ENCODE measurements at places on chromosomes 2 and 18.

- no peak for DNase-seq
Observed at GRCh38 chr2:55155764-55156281, 76.3 kb downstream of the CLHC1 start.

- no peak for DNase-seq
Observed at GRCh38 chr2:138430181-138430580, 71.4 kb upstream of the SPOPL start.

DNA sequence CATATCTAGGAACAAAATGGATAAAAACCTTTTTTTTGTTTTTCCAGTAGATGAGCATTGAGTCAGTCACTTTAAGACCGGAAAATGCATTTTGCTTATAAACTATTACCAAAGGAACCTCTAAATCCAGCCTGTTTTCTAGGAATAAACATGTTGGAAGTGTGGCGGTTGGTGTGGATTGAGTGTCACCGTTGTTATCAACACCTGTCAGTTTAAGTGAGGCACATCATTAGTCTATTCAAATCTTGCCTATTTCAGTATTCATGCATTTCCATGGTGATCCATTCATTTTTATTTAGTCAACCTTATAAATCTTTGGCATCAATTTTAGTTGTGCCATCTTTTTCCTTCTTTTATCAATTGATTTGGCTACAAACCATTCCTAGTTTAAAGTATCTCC, 3.3 kb downstream of the KLHL29 start:
- DNase-seq, result no peak

GRCh38 chr2:46336283-46336959, 39.2 kb downstream of the EPAS1 start:
- no peak for DNase-seq

DNA sequence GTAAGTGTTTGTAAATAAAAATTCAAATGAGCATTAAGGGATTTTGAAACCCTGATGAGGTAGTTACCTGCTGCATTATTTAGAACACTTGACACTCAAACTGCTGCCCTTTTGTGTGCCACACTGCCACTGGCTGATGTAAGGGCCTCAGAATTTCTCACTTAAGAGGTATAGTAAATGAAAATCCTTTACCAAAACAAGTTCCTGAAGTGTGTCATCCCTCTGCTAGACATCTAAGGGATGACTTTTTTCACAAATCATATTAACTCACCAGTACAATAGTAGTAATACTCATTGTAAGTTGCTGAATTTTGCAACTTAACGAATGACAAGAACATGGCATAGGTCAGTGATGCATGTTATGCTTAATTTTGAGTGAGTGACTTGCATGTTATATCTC, 274.9 kb upstream of the UBE2E3 start:
- DNase-seq, result no peak

- DNase-seq, result no peak
Observed at GRCh38 chr2:23355001-23355400, 30.0 kb upstream of the KLHL29 start.

DNA sequence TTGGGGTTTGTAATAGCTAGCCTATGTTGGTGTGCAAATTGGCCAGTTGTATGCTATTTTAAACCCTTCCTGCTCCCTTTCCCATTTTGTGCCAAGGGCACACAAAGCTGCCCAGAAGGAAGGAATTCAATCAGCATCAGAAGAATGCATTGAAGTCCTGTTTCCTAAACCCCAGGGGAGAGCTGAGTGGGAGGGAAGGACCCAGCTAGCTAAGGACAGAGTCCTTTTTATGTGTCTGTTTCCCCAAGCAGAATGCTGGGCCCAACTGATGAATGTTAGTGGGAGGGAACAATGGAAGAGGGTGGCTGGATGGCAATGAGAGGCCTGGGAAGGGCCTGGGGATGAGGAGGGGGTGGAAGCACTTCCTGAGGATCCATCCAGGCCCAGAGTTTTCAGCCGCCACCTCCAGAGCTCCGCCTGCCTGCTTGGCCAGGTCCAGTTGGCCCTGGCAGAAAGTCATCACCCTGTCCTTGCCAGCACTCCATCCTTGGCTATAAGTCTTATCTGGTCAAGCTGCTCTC, 32.7 kb downstream of the MEX3C start:
- DNase-seq, result no peak

DNA sequence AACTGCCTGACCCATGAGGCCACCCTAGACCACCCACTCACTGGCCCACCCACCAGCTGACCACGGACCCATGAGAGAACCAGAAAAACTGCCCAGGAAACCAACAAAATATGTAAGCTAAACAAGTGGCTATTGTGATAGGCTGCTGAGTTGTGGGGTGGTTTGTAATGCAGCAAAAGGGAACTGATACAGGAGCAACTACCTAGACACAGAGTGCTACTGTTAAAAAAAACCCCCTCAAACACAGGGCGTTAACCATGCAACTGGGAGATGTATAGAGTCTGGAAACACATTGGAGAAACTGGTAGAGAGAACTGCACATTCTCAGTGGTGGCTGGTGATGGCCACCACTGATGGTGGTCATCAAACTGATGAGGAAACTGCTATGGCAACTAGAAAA, 206.3 kb upstream of the GYPC start:
- DNase-seq, result no peak

GRCh38 chr2:159124931-159125467, 156.6 kb downstream of the TANC1 start:
- no peak for DNase-seq

- DNase-seq, result no peak
Observed at GRCh38 chr2:85695691-85696668, 1.8 kb downstream of the GNLY start.

DNA sequence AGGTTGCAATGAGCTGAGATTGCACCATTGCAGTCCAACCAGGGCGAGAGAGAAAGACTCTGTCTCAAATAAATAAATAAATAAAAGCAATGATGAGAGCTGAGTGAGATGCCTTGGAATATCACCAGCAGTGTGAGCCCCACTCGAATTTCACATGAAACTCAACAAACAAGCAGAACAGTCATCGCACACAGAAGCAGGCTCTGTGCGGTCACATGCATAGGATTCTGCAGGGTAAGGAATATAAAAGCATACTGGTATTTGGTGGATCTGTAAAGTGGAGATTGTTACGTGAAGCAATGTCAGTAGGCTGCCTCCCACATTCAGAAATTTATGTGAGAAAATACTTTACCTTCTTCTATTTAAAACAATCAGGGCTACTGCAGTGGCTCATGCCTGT, 18.0 kb upstream of the AP1S3 start:
- DNase-seq, result no peak

GRCh38 chr2:122390406-122390805, 635.0 kb downstream of the TSN start:
- DNase-seq, result no peak

DNA sequence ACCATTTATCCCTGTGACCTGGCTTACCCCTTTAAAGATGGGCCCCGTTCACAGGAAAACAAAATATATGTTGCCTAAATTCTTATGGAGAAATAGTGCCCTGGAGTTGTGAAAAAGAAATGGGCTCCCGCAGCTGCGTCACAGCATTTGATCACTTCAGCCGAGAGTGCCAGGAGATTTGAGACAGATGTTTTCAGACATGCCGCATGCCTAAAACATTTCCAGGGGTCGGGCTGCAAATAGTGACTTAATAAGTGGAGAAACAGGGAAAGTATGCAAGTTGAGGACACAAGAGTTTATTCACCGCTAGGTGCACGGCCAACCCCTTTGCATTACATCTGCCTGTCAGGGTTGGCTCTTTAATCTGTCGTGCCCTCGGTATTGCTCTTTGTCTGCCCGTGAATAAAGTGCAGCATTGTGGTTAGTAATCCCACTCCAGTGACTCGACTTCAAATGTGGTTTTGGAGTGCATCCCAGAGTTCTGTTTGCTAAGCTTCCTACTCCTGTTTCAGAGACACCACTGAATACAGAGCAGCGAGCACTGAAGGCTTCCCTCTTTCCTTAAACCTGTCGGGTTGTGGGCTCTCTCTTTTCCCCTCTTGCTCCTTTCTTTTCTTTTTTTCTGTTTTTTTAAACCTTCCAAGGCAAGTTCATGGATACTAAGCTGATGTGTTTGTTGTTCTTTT, 187.5 kb downstream of the LTBP1 start:
- no peak for DNase-seq

DNA sequence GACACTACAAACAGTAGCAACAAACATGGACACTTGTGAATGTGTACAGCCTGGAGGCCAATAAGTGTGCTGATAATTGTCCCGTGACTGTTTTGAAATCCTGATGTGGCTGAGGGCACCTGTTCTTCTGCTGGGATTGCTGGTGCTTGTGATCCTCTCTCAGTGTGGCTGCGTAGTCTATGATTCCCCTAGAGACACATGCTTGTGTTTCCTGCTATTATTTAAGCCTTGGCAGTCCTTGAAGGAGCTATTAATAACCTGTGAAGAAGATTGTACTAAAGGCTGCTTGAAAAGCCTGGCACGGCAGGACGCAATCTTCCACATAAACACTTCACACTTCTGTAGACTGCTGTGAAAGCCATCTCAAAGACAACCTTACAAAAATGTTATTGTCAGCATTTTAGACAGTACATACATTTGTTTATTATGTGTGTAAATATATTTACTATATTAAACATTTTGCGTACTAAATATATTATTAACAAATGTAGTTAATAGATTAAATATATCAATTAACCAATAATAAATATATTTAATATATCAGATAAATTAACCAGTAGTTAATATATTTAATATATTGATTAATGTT, 71.4 kb downstream of the GALR1 start:
- no peak for DNase-seq

- DNase-seq, result no peak
Observed at GRCh38 chr2:18903750-18904149, 314.4 kb upstream of the NT5C1B start.

DNA sequence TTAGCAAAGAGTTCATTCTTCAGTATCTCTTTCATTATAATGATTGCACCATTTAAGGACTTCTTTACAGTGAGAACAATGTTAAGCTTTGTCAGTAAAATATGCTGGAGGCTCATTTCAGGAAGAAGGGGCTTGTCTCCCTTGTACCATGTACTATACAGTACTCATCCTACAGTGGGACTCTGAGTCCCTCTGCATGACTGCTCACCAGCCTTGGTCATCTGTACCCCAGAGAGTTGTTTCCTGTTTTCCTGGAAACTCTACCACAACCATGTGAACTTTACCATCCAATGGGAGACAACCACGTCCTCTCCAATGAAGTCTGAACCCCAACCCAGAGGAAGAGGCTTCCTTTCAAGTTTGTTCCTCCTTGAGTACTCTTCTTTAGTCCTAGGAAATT, 1171.1 kb upstream of the CRIM1 start:
- DNase-seq, result no peak

DNA sequence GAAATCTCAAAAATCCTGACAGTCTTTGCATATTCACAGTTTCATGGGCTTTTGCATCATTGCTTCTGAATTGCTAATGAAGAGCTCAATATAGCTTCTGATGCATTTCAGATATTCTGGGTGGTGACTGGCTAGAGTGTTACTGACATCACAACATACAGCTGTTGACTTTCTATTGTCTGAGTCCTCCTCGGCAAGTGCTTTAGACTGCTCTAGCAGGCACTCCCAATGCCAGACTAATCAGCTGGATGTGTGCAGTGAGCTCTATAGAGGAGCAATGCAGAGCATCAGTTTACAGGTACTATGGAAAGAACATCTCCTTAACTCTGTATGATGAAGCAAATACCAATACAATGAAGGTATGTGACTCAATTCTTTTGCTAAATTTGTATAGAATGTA, 54.9 kb downstream of the R3HDM1 start:
- no peak for DNase-seq

GRCh38 chr18:76955524-76956170, 133.3 kb downstream of the ZNF236 start:
- no peak for DNase-seq

- DNase-seq, result no peak
Observed at GRCh38 chr2:224570328-224570993, 14.7 kb downstream of the CUL3 start.

- no peak for DNase-seq
Observed at GRCh38 chr18:57921708-57922107, 118.6 kb upstream of the ATP8B1 start.

GRCh38 chr2:168039881-168040280, 207.5 kb downstream of the STK39 start:
- DNase-seq, result no peak

DNA sequence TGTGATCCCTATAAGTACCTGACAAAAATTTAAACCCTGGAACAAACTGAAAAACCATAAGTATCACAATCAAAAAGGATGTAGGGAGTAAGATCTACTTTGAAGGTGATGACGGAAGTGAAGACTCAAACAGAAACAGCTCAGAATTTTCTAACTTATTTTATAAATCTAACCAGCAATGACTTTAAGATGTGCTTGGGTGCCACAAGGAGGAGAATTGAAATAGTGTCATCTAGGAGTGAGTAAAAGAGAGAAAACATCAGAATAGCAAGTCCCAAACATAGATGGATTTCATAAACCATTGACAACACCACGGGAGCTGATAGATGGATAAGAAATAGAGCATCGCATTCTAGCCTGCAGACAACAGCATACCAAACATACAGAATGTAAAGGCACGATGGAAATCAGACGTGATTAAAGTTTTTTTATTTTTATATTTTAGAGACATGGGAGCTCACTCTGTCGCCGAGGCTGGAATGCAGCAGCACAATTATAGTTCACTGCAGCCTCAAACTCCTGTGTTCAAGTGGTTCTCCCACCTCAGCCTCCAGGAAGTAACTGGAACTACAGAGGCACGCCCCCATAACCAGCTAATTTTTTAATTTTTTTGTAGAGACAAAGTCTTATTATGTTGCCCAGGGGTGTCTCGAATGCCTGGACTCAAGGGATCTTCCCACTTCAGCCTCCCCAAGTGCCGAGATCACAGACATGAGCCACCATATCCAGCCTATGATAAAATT, 36.9 kb downstream of the MAP3K19 start:
- no peak for DNase-seq

DNA sequence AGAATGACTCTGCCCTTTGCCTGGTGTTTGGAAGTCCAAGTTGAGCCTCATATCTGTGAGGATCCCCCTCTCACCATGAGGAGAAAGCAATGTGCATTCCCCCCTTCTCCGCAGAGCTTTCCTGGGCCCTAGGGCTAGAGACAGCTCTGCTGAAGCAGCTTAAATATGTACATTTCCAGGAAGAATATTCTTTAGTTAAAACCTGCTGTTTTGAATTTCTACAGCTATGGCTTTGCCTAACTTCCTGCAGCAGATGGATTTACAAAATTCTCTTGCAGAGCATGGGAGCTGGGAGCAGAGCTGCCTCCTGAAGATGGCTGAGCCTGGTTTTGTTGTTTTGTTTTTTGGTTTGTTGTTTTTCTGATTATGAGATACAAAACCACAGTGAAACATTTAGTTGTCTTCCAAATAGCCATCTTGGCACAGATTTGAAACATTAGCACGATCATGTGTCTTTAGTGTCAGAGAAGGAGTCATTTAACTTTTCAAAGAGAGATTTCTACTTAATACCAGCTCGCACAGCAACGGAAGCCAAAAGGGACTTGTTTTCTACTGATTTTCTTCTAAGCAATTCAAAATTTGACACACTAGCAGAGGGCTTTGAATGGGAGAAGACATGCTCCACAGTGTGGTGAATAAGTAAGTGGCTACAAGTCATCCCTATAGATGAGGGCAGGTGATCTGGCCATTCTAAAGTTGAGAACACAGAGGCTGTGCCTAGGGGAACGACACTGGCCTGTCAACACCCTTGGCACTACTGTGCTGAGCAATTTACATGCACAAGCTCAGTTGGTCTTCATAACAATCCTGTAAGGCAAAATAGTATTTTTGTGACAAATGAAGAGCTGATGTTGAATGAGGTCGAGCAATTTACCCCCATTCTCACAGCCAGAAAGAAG, 222.6 kb downstream of the MREG start:
- DNase-seq, result no peak
